ENCODE measurements at places on chromosomes 4 and X.

DNA sequence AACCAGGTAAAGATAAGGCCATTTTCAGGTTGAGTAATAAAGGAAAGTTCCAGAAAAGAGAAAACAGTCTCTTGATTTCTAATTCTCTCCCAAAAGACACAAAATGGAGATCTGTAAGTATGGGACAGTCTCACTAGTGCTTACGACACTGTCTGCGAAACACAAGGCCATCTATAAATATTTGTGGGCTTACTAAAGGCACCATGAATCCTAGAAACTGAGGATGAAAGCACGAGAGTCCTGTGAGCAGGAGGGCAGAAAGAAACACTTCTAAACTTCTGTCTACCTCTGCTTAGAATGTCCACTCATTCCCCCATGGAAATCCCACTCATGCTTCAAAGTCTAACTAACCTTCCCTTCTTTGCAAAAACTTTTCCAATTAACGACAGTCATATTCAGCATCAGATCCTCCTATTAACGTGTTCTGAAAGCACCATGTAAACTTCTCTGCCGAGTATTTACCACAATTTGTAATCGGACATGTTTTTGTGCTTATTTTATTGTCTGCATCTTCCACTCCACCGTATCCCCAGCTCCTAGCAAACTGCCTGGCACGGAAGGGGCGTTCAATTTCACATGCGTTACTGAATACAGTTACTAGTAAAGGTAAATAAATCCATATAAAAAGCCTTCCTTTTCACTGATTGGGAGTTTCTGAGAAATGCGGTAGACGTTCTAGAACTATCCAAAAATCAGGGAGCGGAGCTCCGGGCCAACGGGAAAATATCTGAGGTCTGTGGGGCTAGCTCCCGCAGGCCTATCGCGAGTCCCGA, 665 bp downstream of the PSMD10 start:
- DNase-seq = no peak

DNA sequence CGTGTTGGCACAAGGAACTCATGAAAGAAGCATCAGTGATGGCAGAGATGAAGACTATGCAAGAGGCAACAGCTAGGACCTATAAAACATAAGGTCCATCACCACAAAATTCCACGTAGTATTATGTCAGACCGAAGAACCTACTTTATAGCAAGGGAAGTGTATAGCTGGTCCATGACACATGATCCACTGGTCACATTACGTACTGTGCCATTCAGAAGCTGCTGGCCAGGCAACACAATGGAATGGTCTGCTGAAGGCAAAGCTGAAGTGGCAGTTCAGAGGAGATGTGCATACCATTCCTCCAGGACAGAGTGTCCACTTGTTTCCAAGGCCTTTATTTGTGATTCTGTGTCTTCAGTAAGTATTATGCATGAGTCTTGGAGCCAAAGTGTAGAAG, 215.5 kb upstream of the UGT8 start:
- no peak for DNase-seq

- DNase-seq = no peak
These were observed 21.4 kb downstream of the HELT start for GRCh38 chr4:185039508-185040273.

DNA sequence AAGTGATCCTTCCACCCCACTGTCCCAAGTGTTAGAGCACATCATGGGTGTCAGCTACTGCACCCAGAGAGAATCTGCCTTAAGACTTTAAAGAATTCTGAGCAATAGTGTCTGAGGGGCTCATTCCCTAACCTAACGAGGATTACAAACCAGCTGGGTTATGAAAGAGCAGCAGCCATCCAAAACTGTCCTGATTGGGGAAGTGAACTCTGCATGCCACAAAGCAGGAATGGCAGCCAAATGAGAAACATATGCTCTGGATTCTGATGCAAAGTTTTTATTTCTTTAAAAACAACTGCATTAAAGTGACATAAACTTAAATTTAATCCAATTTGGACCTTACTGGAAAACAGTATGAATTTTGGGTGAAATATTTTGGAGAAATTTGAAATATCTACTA, 103.2 kb downstream of the ANXA3 start:
- DNase-seq = no peak

DNA sequence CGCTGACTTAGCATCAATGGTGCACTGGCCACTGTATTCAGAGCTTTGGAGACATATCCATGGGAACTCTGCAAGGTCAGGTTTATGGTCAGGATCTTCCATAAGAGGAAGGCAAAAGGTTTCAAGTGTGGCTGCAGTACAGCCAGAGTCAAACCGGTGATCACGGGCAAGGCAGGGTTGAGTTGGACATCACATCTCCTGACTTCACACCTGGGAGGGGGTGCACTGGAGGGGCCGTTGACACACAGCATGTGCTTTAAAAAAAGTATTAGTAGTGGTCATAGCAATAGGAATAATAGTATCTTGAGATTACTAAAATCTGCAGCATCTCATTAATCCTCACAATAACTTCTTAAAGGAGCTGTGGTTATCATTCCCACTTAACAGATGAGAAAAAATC, 28.9 kb upstream of the MAN2B2 start:
- no peak for DNase-seq

DNA sequence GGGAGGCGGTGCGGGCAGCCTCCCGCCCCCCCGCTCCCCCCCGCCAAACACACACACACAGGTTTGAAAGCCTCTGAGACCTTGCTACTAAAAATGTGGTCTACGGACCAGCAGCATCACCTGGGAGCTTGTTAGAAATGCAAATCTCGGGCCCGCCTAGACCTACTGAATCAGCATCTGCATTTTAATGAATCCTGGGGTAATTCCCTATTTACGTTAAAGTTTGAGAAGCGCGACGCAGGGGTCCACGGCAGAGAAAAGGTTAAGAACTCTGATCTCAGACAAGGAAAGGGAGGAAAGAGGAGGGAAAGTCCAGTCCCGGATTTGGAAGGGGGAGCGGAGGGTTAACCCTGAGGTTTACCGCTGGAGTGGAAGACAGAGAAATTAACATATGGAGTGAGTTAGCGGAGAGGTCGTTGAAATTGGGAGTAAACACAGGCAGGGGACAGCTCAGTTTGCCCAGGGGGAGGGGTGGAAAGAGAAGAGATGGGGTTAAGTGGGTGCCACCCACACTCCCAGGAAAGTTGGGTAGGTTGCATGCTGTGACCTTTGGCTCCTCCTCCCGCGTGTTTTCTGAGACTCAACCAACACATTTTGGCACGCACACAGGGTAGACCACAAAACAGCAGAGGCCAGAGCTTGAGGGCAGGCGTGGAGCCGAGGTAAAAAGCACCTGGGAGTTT, 483.6 kb downstream of the BCOR start:
- DNase-seq = no peak

DNA sequence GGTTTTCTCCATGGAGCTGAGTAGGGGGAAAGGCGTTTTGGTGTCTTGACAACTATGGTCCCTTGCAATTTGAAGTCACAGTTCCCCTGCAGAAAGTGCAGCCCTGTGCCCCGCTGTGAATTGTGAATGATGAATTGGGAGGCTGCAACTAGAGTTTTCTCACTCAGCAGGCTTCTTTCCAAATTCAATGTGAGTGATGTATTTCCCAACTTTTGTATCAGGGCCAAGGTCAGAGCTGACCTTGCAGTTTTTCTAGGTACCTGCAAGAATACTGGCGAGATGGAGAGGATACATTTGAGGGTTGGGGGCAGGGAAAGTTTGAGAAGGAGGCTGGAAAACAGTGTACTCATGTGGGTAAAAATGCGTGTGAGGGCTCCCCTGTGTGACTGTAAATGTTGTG, 11.7 kb downstream of the PHEX start:
- no peak for DNase-seq

- DNase-seq = no peak
These were observed 744.6 kb upstream of the IGFBP7 start for GRCh38 chr4:57854748-57855147.

- DNase-seq = peak; percentile 85
These were observed 351.2 kb downstream of the ARHGAP24 start for GRCh38 chr4:85826060-85826678.

DNA sequence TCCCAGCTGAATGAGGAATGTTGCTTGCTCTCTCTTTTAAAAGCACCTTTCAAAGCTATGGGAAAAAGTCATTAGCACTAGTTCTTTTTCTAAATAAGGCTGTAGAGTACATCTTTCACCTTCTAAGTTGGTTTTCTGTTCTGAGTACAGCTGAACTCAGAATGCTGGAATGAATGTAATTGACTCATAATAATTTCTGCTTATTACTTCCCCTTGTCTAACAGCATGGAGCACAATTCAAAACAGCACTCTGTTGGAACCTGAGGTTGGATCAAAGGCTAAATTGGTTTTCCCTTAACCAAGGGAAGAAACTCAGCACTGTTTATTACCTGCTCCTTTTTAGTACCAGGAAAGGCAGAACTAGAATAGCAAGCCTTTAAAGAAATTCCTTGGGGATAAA, 33.5 kb upstream of the CYP2U1 start:
- no peak for DNase-seq

GRCh38 chrX:150436195-150436594, 73.1 kb downstream of the MAMLD1 start:
- DNase-seq = no peak

- DNase-seq = no peak
These were observed 1.3 kb upstream of the CCNA2 start for GRCh38 chr4:121824950-121825349.

- no peak for DNase-seq
These were observed 1.5 kb downstream of the HPRT1 start for GRCh38 chrX:134461437-134461836.

- DNase-seq = no peak
These were observed 77.1 kb downstream of the TBCK start for GRCh38 chr4:106238820-106239420.

DNA sequence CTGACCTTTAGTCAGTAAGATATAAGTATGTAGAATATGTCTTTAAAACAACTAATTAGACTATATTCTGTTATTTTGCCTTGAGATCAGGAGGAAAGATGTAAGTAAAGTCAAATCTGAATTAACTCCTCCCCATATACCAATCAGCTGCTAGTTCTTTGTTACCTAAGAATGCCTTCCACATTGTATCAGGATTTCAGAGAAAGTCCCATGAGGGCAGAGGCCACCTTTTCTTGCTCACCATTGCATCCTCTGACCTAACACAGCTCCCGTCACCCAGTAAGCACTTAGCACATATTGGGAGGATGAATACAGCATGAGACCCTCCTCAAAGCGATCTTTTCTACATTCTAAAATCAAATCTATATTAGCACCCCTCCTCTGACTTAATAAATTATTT, 87.0 kb downstream of the COL25A1 start:
- DNase-seq = no peak

GRCh38 chr4:61583696-61584095, 383.6 kb downstream of the ADGRL3 start:
- DNase-seq = no peak

- DNase-seq = no peak
These were observed 139.1 kb downstream of the MAB21L2 start for GRCh38 chr4:150720973-150721518.

GRCh38 chrX:66030505-66031317, 9.2 kb downstream of the VSIG4 start:
- no peak for DNase-seq

GRCh38 chr4:139207247-139207646, 30.2 kb upstream of the ELF2 start:
- no peak for DNase-seq

DNA sequence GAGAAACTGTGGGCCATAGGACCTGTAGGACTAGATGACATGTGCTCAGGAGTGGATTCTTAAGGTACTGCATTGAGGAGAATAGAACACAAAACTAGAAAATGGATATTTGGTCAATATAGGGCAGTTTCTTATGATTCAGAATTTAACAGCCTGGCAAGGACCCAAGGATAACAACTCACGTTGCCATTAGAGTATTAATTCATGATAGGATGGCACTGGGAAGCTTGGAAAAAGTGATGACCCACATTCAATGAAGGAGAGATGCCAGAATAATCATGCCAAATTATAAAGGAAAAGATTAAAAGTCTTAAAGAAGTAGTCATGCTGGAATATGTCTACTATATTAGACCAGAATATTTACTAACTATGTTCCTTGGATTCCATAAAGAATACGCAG, 594.5 kb downstream of the ANKRD50 start:
- no peak for DNase-seq

- DNase-seq = no peak
These were observed 154.5 kb downstream of the SPOCK3 start for GRCh38 chr4:167079762-167080161.

- DNase-seq = no peak
These were observed 47.0 kb upstream of the ANXA10 start for GRCh38 chr4:168045354-168045753.

GRCh38 chr4:181611946-181612600, 631.1 kb upstream of the TENM3 start:
- peak; percentile 50 for DNase-seq

DNA sequence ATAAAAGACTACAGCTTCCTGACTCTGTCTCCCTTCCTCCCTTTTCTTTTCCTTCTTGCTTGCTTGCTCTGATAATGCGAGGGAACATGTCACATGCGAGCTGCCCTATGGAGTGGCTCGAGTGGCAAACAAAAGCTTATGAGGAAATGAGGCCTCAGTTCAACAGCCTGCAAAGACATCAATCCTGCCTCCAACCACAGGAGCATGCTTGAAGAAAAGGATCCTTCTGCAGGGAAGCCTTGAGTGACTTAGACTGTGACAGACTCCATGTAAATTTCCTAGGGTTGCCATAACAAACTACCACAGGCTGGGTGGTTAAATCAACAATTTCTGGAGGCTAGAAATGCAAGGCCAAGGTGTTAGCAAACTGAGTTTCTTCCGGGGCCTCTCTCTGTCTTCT, 152.5 kb downstream of the NR3C2 start:
- DNase-seq = no peak

DNA sequence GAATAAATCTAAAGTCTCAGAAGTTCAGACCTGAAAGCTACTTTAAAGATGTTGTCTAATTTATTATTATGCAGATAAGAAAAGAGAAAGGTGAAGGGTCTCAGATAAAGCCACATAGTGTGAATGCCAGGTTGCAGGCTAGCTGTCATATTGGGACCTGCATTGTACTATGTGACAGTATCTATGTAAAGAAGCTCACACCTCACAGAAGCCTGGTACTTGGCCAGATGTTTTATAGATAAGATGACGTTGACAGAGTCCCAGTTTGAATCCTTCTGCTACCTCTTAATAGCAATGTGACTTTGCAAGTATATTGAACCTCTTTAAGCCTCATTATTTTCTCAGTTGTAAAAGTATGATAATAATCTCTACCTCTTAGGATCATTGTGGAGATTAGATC, 227.0 kb downstream of the SPRY1 start:
- DNase-seq = no peak

- no peak for DNase-seq
These were observed 195.6 kb downstream of the RASL11B start for GRCh38 chr4:53057679-53058078.

GRCh38 chr4:40170588-40170987, 26.2 kb upstream of the RHOH start:
- no peak for DNase-seq

DNA sequence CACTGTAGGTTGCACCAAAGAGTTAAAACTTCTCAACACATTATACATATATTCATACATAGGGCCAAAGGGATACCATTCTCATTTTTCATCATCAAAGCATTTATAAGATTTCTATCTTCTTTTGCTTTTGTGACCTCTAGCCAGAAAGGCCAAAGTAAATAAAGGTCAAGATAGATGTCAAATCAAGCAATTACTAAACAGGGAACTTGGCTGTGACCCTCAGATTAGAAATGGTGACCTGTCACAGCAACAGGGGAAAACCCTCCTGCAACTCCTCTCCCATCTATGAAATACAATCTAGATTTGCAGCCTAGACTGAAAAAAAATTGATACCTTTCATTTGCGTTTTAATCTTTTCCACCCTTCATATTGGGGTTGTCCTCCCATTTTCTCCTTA, 225.6 kb upstream of the FAM241A start:
- no peak for DNase-seq
